Gastroesophageal sphincter (tissue), 4 donors: ENCODE measurements at places on chromosomes 2 and 18. TPM values are rescaled to one million over a fixed set of nuclear protein-coding genes. Genes with fewer than 3 reads are reported as not detected.

- H3K27ac ChIP-seq, result no peak overlapping the region
- no peaks in the 10 kb centered on the region for H3K27me3 ChIP-seq
- peaks cover 19% of the 10 kb centered on the region for H3K4me1 ChIP-seq
- no peaks in the 10 kb centered on the region for H3K36me3 ChIP-seq
- H3K4me3 ChIP-seq, result no peak overlapping the region
Observed at GRCh38 chr2:152134488-152135280, 35.8 kb upstream of the CACNB4 start.

DNA sequence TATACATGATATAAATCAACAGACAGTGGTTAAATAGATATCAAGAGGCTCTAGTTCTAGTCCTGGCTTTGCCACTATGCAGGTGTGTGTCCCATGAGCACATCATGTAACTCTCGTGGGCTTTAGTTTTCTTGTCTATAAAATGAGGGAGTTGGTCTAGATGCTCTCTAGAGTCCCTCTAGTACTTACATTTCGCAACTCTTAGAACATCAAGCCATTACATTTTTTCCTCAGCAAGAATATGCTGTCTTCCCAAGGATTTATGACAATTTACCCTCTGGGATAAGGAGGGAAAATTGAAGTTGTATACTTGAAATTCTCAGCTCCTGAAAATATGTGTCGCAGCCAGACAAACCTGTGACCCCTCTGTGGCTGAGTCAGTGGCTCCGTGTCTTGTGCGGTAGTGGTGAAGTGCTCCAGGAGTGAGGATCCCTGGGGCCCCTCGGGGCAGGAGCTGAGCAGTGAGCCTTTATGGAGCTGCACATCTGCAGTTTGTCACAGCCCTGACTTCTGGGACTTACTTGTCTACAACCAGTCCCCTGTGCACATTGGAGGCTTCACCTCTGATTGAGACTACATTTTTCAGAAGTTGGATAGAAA, 6.8 kb downstream of the PKP4 start:
- ATAC-seq, result no peak
- peaks cover 5% of the 10 kb centered on the region for H3K4me1 ChIP-seq
- no peaks in the 10 kb centered on the region for H3K27me3 ChIP-seq

DNA sequence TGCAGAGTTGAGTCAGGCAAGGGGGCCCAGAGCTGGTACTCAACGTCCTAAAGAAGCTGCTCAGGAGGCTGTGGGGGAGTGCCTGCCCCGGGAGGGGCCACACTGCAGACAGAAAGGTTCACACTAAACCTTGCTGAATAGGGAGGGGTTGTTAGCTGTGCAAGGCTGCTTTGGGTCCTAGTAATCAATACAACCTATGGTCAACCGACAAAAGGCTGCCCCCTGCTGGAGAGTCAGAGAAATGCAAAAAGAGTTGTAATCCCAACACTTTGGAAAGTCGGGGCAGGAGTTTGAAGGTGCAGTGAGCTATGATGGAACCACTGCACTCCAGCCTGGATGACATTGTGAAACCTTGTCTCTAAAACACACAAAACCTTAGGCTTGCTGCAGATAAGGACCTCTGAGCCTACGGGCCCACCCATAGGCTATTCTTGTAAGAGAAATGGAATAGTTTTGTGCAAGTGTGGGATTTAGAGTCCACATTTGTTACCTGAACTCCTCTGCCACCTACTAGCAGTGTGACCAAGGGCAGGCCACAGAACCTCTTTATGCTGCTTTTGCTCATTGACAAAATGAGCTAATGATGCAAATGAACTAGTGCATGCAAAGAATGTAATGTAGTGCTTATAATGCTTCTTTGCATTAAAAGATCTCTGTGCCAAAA, 81.5 kb downstream of the PRPF40A start:
- ATAC-seq, result peak; percentile 39
- no peaks in the 10 kb centered on the region for H3K36me3 ChIP-seq
- H3K4me3 ChIP-seq, result no peak overlapping the region
- H3K27ac ChIP-seq, result no peak overlapping the region

- ATAC-seq, result no peak
- H3K36me3 ChIP-seq, result no peaks in the 10 kb centered on the region
- H3K27me3 ChIP-seq, result no peaks in the 10 kb centered on the region
- H3K4me3 ChIP-seq, result no peak overlapping the region
Observed at GRCh38 chr18:77567205-77567604, 317.6 kb downstream of the GALR1 start.

- no peaks in the 10 kb centered on the region for H3K36me3 ChIP-seq
- H3K4me1 ChIP-seq, result no peaks in the 10 kb centered on the region
- H3K27me3 ChIP-seq, result no peaks in the 10 kb centered on the region
- H3K4me3 ChIP-seq, result no peak overlapping the region
Observed at GRCh38 chr2:231568785-231569435, 23.8 kb upstream of the TEX44 start.

GRCh38 chr2:119180892-119181291, 22.3 kb upstream of the C1QL2 start:
- no peaks in the 10 kb centered on the region for H3K4me1 ChIP-seq
- H3K27me3 ChIP-seq, result no peaks in the 10 kb centered on the region
- no peak overlapping the region for H3K27ac ChIP-seq
- no peak overlapping the region for H3K4me3 ChIP-seq
- ATAC-seq, result no peak
- no peaks in the 10 kb centered on the region for H3K36me3 ChIP-seq

- peak; percentile 59 for ATAC-seq
- no peaks in the 10 kb centered on the region for H3K27me3 ChIP-seq
- H3K4me1 ChIP-seq, result peaks cover 40% of the 10 kb centered on the region
- peak overlapping the region; percentile 77 for H3K27ac ChIP-seq
- H3K4me3 ChIP-seq, result no peak overlapping the region
- H3K36me3 ChIP-seq, result no peaks in the 10 kb centered on the region
Observed at GRCh38 chr18:374721-375168, 106.9 kb upstream of the THOC1 start.

DNA sequence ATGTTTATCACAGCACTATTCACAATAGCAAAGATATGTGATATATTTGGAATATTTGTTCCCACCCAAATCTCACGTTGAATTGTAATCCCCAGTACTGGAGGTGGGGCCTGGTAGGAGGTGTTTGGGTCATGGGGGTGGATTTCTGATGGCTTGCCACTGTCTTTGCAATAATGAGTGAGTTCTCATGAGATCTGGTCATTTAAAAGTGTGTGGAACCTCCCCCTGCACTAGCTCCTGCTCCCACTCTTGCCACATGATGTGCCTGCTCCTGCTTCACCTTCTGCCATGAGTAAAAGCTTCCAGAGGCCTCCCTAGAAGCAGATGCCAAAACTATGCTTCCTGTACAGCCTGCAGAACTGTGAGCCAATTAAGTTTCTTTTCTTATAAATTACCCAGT, 72.2 kb upstream of the DYNC1I2 start:
- no peaks in the 10 kb centered on the region for H3K36me3 ChIP-seq
- H3K27me3 ChIP-seq, result no peaks in the 10 kb centered on the region
- ATAC-seq, result no peak
- H3K4me3 ChIP-seq, result no peak overlapping the region

DNA sequence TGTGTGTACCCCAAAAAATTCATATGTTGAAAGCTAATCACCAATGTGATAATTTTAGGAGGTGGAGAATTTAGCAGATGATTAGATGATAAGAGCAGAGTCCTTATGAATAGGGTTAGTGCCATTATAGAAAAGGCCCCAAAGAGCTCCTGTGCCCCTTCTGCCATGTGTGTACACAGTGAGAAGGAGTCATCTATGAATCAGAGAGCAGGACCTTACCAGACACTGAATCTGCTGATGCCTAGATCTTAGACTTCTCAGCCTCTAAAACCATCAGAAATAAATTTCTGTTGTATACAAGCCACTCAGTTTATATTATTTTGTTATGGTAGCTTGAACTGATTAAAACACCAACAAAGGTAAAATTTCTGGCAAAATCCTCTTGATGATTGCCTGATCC, 560.0 kb upstream of the CDH2 start:
- H3K27ac ChIP-seq, result no peak overlapping the region
- H3K4me3 ChIP-seq, result no peak overlapping the region
- H3K27me3 ChIP-seq, result no peaks in the 10 kb centered on the region
- H3K4me1 ChIP-seq, result no peaks in the 10 kb centered on the region

DNA sequence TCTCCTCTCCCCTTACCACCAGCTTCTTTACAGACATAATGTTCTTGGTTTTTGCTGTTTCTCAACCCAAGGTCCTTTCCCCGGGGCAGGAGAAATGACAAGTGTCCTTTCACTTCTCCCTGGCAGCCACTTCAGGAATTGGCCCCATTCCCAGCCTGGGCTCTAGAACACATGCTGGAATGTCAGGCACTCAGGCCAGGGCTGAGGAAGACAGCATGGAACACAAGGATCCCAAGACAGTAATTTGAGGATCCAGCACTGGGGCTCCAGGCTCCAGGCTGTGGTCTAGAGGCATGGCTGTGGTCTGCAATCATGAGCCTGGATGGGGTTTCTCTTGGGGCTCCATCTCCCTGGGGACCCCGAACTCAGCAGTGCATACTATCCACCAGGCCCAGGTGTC, 201.4 kb downstream of the CELF4 start:
- no peak for ATAC-seq
- no peak overlapping the region for H3K4me3 ChIP-seq
- H3K27ac ChIP-seq, result no peak overlapping the region
- H3K36me3 ChIP-seq, result no peaks in the 10 kb centered on the region
- H3K27me3 ChIP-seq, result peaks cover 46% of the 10 kb centered on the region

DNA sequence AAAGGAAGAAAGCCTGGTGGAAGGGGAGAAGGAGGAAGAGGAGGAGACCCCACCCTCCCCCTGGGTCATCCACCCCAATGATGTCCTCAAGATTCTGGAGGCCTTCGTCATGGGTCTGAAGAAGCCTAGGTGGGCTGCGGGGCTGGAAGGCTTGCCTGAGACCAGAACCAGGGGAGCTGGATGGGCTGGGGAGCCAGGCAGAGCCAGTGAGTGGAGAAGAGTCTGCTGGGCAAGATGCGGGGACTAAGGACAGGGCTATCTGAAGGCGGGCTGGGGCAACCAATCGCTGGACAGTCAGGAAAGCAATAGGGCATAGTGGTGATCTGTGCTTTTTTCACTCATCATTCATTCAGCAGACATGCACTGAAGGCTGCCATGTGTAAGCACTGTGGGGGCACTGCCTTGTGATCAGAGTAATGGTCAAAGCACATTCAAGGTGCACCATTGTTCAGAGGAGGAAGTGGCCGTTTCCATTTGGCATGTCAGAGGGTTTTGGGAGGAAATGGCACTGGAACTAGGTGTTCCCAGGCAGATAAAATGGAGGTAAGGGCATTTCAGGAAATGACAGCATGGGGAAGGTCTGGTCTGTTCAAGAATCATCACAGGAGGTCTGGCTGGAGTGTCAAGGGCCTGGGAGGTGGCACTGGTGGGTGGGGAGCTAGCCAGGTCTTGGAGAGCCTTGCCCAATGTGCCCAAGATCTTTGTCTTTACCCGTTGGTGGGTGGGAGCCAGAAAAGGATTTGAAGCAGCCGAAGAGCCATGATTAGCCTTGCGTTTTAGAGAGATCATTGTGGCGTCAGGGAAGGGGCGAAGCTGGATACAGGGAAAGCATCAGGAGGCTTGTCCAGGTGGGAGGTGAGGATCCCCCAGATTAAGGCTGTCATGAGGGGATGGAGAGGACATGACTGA, 24.2 kb downstream of the OTOF start:
- H3K4me1 ChIP-seq, result no peaks in the 10 kb centered on the region
- H3K27me3 ChIP-seq, result no peaks in the 10 kb centered on the region
- peak; percentile 13 for ATAC-seq
- no peak overlapping the region for H3K4me3 ChIP-seq
- no peak overlapping the region for H3K27ac ChIP-seq

- H3K4me1 ChIP-seq, result no peaks in the 10 kb centered on the region
- no peak overlapping the region for H3K27ac ChIP-seq
- peaks cover 2% of the 10 kb centered on the region for H3K27me3 ChIP-seq
- H3K4me3 ChIP-seq, result no peak overlapping the region
- H3K36me3 ChIP-seq, result no peaks in the 10 kb centered on the region
- no peak for ATAC-seq
Observed at GRCh38 chr2:96427917-96428316, 77.2 kb downstream of the NEURL3 start.

DNA sequence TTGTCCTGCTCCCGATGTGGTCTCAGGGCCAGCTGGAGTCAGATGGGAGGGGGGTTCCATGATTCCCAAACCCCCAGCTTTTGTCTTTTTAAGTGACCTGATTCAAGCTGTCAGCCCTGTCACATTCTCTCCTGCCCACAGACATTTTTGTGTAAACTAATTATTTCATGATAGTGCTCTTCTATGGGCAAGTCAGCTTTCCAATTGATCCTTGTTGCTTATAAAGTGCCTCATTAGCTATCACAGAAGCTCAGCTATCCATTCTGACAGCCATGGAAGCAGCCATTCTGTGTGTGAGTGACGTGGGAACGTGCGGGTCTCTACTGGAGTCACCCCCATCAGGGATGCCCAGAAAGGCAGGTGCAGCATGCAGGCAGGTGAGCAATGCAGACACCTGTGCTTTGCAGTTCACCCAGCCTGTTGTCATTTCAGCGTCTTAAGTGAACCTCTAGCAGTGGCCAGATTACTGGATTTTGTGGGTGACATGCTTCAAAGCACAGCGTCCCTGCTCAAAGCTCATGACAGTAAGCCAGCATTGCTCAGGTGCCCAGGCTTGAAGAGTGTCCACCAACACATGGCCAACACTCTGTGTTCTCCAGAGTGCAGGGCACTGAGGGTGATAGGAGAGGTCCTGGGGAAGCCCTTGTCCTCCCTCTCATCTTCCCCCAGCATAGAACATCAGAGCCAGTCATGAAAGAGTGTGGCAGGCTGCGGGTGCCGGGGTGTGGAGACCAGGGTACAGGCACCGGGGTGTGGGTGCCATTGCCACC, 162.1 kb upstream of the SH3BP4 start:
- H3K27me3 ChIP-seq, result no peaks in the 10 kb centered on the region
- no peak overlapping the region for H3K4me3 ChIP-seq
- no peaks in the 10 kb centered on the region for H3K4me1 ChIP-seq
- H3K27ac ChIP-seq, result no peak overlapping the region

EVX2 gene
- total RNA-seq, result not detected

ASB18 gene
- not detected for total RNA-seq

FHOD3 gene
- total RNA-seq, result 25.4 TPM

ABCG8 gene
- total RNA-seq, result not detected

C2orf78 gene
- not detected for total RNA-seq
